ENCODE measurements at places on chromosomes 4 and X.

DNA sequence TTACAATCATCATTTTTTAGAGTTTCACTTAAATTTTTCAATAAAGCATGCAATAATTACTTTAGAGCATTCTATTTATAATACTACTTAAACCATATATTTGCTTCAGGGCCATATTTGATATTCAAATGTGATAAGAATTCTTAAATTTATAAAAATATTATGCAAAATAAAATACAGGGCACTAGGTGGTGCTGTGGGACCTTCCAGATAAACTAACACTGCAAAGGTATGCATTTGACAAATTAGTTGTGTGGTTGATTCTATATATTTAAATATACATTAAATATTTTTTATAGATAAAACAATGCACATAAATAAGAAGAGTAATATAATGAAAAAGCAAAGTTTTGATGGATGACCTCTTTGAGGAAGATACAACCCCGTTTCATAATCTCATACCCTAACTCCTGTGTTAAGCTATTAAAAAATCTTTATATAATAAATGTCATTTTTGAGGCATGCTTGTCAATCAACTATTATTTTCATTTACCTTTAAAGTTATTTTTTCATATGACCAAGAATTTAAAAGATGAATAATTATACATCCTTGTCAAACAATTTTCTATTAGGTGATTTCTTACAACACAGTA is 128.4 kb downstream of the REELD1 start:
- no peak for DNase-seq

- DNase-seq, result no peak
Observed at GRCh38 chr4:114488301-114488982, 110.2 kb upstream of the UGT8 start.

GRCh38 chr4:107825072-107825824 is 516 bp downstream of the SGMS2 start:
- peak; percentile 4 for DNase-seq

DNA sequence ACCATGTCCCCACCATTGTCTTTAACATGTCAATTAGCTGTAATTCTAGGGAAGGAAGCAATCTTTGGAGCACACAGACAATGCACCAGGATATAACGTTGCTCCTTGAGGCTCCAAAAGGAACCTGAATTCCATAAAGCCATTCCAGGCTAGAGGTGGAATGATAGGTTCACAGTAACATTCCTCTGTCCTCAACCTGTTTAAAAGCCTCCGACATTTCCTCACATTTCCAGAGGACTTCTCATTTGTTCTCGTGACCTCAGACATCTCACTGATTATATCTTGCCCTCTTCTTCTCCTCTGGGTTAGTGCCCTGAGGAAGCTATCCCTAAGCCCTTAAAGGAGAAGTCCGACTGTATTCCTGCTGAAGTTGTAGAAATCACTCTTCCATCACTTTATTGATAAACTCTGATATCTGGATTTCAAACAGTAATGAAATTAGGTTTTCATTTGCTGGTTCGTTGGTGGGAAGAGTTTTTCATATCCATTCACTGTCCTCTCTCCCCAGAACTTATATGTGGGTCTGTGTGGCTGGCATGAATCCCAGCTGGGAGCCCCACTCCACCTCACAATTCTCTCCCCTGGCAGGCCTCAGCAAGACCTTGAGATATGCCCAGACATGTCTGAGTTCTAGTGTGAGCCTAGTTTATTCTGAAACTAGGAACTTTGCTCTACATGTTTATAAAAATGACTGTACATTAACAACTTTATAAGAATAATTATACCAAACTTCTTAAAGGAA is 44.2 kb upstream of the PRSS12 start:
- no peak for DNase-seq

DNA sequence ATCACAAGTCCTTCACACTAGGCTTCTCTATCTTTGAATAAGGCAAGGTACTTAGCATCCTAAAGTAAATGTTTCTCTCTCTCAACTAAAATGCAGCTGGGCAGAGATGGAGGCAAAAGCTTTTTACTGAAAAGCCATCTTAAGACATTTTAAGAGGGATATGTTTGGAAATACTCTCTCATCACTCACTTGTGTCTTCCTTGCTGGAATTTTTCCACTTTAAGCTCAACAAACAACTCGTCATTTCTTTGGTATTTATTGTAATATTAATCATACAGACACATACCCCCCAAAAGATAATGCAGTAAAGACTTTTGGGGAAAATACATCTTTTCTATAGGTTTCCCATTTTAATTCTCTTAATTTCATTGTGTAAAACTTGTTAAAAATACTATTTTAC is 16.4 kb downstream of the MBNL3 start:
- no peak for DNase-seq

DNA sequence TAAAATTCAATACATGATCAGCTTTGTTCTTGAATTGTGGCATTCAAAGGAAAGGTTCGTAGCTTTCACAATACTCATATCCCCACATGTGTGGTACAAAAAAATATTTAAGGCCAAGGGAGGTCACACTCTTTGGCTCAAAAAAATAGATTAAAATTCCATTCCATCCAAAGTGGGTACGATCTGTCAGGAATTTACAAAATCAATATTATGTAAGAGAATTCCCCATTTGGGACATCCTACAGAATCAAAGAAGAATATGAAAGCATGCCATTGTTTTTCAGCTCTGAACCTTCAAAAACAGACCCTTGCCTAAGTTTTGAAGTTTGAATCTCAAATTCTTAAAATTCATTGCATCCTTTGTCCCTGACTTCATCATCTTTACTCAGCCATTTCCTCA is 85.8 kb downstream of the MID1 start:
- DNase-seq, result no peak

DNA sequence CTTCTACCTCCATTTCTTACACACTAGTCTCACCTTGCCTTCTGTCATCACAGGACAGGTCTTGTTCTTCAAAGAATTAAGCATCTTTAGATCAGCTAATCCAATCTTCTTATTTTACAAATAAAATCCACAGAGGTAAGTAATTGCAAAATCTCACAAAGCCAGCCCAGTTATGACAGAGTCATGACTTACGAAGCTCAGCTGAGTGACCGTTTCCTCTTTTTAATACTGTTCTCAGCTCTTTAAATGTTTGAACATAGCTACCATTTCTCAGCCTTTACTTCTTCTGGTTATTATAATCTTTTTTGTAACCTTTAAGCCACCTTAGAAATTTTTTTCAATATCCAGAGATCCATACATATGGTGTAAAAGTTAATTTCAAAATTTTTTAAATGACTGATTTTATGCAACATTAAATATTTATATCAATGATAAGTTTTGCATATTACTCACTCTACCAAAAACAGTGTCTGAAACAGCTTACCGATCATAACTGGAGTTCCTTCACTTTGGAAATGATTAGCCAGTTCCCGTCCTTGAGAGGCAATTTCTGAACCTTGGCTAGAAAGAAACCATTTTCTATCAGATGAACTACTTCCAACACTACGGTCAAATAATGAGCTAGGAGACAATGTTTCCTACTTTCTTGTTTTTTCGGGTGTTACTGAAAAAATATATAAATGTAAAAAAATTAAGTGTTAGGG is 8.8 kb downstream of the ANKRD37 start:
- no peak for DNase-seq

DNA sequence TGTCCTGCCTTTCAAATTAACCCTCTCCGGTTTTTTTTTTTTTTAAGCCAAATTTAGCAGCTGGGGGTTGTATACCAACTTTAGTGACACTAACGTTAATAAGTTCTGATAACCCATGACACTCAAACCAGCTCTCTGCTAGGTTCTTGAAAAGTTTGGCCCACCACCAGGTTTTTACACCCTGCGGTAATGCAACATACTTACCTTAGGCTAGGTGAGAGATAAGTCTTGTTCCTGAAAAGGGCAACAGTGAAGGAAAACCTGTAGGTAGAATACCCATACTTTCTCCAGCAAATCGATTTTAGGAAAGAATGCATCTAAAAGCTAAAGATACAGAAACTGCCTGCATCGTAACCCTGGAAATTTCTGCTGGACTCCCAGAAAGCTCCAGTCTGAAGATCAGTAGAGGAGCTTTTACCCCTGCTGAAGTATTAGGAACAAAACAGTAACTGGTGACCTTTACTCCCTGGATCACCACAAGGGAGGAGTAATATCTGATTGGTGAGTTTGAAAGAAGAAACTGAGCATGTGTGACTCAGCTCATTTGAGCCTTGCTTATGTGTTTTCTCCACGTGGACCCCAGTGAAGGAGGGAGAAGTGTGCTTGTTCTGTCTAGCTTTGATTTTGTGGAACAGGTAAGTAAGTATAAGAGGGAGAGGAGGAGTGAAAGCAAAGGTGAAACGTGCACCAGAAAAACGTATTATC is 34.4 kb upstream of the COX18 start:
- no peak for DNase-seq

GRCh38 chr4:41215155-41215554 is 813 bp upstream of the APBB2 start:
- DNase-seq, result no peak

DNA sequence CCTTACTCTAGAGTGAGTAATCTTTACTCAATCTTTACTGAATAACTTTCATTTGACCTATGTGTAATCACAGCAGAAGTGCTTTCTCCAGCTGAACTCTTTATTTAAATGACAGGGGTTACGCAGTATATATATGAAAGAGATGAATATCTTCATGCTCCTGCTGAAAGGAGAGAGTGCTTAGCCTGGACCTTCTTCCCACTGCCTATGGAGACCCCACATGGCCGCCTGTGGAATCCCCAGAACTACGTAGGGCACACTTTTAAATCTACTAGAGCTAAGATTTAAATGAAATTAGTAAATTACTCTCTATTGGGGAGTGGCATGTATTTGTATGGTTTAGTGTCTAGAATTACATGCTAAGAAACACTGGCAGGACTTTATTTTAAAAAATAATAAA is 391.2 kb downstream of the ANKRD50 start:
- no peak for DNase-seq

GRCh38 chr4:53991821-53992220 is 72.6 kb downstream of the CHIC2 start:
- DNase-seq, result no peak

GRCh38 chrX:44228621-44229020 is 114.9 kb downstream of the EFHC2 start:
- DNase-seq, result no peak

DNA sequence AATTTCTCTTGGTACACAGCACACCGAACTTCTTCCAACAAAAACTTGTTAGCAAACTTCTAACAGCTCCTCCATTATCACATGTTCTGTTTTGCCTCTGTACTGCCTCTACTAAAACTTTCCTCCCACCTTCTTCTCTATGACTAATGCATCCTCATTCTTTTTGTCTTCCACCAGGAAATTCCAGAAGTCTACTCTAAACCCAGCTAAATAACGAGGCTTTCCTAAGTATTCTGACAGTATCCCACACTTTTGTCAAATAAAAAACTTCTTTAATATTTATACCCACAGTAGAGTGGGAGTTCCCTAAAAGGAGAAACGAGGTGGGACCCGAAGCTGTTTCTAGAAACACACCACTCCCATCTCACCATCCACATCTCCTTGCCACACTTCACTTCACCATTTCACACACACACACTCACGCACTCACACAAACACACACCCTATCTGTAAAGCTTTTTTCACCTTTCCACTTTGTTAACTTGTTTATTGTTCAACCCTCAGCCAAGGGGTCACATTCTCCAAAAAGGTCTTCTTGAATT is 280.3 kb downstream of the ARAP2 start:
- no peak for DNase-seq

DNA sequence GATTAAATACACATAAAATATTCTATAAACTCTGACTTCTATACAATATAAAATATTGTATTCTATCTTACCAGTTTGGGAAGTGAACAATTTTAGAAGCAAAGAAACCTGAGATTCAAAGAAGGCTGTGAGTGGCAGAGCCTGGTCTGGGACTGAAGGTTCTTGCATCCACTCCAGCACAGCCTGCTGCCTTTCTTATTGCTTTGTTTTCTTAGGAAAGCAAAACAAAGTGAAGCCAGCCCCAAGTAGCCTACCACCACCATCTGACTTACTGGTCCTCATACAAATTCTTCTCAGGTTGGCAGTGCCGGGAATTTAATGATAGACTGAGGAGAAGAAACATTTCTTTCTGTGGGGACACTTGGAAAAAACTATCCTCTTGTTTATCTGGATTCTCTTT is 129.7 kb upstream of the SMAD1 start:
- no peak for DNase-seq

GRCh38 chrX:71636438-71637252 is 18.3 kb upstream of the CXCR3 start:
- peak; percentile 7 for DNase-seq

DNA sequence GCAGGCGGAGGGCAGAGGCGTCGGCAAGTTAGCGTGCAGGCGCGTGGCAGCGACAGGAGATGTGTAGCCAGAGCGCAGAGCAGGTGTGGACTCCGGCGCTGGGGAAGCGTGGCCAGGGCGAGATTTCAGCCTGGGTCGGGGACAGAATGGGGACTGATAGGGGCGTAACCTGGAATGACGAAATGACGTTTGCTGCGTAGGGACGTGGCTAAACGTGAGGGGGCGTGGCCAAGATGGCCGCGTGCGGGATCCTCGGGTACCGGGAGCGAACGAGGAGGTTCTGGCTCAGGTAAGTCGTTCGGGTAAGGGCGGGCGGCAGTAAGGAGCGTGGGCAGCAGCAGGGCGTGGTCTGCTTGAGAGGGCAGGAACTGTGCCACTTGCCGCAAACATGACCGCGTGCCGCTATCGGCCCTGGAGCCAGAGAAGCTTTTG is 10.9 kb upstream of the CLTRN start:
- DNase-seq, result peak; percentile 60

DNA sequence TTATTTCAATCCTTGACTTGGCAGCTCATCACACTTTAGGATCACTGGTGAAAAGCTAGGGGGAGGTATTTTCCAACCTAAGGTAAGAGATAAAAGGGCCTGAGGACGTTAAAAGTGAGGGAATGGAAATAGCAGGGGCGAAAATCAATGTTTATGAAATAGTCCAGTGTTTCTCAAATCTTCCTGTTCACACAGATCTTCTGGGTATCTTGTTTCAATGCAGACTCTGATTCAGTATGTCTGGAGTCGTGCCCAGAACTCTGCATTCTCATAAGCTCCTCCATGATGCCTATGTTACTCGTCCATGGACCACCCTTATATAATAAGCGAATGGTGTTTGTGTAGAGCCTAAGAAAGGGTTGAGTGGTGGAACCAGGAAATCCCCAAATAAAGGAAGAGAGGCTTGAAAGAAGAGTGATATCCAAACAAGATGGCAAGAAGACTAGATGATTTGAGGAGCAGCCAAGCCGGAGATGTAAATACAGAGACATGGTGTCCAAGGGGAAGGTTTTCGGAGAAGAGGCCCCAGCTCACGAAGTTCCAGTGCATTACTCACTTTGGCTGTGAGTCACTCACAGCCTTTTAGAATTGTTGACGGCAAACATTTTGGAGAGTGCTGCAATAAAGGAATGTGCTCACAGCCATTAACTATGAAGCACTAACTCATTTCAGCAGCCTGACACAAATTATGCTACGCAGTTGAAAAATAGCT is 215.6 kb upstream of the PPARGC1A start:
- DNase-seq, result no peak

- no peak for DNase-seq
Observed at GRCh38 chr4:150679765-150680343, 97.9 kb downstream of the MAB21L2 start.

DNA sequence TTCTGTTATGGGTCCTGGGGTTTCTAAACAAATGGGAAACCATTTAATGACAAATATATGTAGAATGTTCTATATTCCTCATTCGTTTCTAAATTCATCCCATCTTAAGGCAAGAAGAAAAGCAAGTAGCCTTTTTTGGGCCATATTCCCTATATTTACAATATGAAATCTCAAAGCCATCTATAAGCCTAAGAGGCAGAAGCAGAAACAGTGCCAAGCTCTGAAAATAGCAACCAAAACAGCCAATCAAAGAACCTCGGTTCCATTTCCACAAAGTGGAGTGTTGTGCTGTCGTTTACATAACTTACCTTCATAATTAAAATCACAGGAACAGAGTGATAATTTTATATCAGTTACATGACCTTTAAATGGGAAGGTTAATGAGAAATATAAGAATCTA is 330.6 kb upstream of the GATB start:
- DNase-seq, result no peak
